ENCODE measurements at places on chromosomes 5 and 9.
A peak's percentile ranks its signal among the peaks of the same experiment; 100 is the strongest.

DNA sequence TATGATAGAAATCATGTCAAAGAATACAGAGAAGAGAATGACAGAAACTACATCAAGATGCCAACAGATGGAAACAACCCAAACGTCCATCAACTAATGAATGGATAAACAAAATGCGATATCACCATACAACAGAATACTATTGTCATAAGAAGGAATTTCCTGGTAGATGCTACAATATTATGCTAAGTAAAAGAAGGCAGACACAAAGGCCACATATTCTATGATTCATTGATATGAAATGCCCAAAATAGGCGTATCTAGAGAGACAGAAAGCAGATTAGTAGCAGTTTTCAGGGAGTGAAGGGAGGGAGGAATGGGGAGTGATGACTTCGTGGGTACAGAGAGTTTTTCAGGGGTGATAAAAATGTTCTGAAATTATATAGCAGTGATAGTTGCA lies 58.3 kb upstream of the AKNA start:
- DNase-seq = peak; percentile 7

DNA sequence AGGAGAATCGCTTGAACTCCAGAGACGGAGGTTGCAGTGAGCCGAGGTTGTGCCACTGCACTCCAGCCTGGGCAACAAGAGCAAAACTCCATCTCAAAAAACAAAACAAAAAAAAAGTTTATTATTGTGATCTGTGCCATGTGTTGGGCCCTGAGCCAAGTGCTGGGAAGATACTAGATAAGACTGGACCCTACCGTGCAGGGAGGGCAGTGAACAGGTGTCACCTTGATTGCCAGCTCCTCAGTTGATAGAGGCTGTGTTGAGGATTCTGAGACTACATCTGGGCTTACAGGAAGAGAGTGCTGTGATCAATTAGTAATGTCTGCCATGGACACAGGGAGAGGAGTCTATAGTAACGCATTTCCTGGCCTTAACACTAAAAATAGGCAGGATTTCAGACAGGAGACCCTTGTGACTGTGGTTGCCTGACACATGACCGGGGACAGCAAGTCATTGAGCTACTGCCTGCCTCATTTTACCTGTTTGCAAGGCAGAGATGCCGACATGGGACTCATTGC lies 201.5 kb downstream of the C9orf50 start:
- no peak for DNase-seq

DNA sequence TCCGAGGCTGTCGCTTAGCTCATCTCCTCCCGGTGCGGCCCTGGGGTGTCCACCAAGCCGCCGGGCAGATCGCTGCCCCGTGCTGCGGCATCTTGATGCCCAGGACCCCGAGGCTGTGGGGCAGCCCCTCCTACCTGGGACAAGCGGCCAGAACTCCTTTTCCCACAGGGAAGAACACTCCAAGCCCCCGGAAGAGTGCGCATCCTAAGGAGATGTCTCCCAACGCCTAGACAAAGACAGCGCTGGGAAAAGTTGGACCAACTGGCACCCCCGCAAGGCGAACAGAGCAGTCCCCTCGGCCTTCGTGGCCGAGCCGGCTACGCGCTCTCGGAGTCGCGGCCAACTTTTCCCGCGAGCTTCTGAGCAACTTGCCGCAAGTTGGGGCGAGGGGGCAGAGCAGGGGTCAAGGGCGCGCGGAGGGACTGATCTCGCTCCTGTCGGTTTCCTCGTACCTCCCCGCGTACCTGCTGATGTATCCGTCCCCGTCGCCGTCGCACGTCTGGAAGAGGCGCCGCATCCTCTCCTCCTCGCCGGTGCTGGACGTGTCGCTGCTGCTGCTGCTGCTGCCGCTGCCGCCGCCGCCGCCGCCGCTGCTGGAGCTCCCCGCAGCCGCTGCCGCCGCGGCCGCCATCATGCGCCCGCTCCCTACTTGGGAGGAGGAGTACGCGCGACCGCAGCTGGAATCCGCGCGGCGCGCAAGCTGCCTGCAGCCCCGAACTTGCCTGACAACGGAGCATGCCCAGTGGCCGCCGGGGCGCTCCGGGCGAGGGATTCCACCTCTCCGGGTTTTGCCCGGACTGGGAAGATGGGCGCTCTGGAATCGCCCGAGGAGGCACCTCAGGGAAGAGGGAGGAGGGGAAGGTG lies at the start of gene MCC:
MCC (minus strand) TSS at position 673 of the 864 bp plus-strand sequence.
- peak; percentile 54 for DNase-seq

DNA sequence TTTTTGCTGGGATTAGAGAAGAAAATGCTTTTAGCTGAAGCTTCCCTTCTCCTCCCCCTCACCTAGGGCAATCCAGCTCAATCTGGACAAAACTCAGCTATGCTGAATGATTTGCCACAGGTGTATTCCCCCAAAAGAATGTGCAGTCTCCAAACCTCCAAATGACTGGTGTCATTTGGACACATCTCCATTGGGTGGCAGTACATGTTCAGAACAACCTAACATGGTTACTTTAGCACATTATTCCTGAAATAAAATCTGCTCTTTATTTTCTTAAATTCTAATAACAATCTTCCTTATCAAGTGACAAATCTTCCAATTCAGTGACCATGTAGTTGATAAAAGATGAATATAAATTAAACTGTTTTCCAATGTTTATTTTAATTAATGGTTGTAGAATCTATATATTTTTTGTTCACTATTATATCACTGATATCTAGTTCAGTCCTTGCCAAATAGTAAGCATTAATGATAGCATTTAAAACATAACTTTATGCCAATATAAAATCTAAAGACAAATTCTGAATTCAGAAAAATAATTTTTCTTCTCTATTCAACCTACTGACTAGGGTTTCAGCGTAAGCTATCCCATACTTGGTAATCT lies 61.3 kb upstream of the MOCS2 start:
- DNase-seq = no peak

- no peak for DNase-seq
Measured at GRCh38 chr5:36417221-36417620, 115.5 kb upstream of the RANBP3L start.

GRCh38 chr5:147779694-147780093 lies 2.8 kb downstream of the JAKMIP2 start:
- DNase-seq = no peak

DNA sequence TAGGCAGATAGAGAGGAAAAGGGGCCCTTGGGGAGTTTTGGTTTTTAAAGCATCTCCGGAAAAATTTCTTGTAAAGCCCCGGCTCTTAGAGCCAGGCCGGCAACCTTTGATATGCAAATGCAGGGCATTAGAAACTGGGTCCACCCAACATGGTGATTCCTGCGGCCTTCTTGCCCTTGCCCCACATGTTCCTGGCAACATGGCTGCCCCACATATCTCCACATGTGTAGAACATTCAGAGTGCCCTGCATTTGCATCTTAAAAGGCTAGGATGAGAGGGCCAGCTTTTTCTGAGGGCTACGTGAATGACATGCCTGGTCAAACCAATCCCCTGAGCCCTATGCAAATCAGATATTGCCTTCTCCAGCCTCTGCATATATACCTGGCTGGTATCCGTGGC lies 5.0 kb upstream of the SNAPC3 start:
- no peak for DNase-seq

- no peak for DNase-seq
Measured at GRCh38 chr5:155872629-155873220, 454.2 kb upstream of the SGCD start.

DNA sequence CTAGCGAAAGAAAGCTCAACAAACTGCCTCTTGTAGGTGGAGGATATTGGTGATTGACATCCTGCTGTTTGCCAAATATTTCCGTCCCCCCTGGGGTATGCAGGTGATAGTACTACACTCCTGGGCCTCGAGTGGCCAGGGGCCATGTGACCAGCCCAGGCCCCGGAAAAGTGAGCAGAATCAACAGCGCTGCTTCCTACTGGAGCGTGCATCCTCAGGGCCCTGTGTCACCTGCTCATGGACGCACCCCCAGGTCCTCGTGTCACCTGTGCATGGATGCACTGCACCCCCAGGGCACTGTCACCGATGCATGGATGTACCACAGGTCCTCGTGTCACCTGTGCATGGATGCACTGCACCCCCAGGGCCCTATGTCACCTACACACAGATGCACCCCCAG lies 43.8 kb downstream of the ADAMTS16 start:
- no peak for DNase-seq

DNA sequence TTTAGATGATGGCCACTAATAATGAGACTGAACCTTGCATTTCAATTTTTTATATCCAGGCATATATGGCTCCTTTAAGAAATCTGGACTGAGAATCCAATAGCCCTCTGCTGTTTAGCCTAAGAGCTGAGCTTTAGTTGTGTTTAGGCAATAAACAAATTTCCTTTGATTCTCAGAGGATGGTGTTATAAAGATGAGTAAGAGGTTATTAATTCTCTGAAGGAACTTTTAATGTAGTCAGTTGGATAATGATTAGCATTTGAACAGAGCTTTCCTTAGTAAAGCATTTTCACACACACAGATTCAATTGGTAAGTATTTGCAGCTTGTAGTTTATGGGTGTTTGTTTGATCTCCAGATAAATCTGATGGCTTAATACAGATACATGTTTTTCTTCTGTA lies 149.6 kb downstream of the PRR16 start:
- no peak for DNase-seq
